Stimulated activated CD4-positive, alpha-beta T cell treated with anti-CD3 and anti-CD28 coated beads, Interleukin-2, amount 100 ng/mL, for 48 hours (primary cell): ENCODE measurements at places on chromosomes 12 and 14.

- DNase-seq, result no peak
Observed at GRCh38 chr14:87629788-87630187, 363.2 kb downstream of the GALC start.

- DNase-seq, result no peak
Observed at GRCh38 chr14:51448831-51449670, 202.7 kb upstream of the FRMD6 start.

GRCh38 chr12:108582978-108583770, 14.7 kb downstream of the TMEM119 start:
- no peak for DNase-seq

DNA sequence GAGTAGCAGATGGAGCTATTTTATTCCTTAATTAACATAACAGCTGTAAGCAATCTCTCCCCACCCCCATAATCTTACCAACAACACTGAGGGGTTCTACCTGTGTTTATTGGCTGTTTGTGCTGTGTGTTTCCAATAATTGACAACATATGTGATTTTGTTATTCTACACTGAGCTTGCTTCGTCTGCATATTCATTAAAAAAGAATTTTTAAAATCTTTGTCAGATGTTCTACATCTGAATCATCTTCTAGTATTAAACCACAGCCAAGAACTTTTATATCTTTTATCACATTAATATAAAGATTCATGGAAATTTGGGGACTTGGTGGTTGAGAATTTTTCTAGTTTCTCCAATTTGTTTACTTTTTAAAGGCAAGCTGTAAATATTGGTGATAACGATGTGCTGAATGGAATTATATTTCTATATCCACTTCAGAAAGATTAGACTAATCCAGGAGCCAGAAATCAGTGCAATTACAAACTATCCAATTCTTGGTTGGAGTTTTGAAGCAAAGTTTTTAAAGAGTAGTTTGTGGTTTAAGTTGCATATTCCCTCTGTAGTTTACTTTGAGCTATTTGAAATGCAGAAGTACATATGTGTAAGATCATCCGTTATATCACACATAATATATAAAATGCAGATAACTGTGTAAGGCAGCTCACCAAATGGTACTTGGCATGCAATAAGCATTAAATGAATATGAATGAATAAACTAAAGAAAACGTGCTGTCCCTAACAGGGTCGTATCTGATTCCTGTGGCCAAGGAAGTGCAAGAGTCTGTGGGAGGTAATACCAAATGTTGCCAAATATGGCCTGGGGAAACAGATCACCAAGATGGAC, 206.9 kb downstream of the PELI2 start:
- no peak for DNase-seq

GRCh38 chr12:70177631-70178030, 65.6 kb upstream of the CNOT2 start:
- no peak for DNase-seq
